Hematopoietic multipotent progenitor cell treated with erythropoietin and hydrocortisone succinate and interleukin-3 and kit ligand, for 15 days (in vitro differentiated cells): ENCODE measurements at places on chromosomes 5 and 9.

DNA sequence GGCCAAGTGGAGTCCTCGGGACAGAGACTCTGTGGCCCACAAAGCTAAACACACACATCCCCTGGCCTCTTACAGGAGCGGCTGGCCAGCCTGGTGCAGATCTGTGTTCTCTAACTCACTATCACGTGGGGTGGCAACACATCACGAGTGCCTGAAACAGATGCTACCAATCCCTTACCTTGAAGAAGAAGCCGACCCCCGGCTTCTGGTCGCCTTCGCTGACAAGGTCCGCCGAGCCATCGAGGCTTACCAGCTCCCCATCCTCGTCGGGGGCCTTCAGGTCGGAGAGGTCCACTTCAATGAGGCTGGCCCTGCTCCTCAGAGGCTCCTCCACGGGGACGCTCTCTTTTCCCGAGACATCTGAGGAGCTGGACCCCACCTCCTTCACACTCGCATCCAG lies 86.7 kb downstream of the CAMSAP1 start:
- DNase-seq: no peak

- no peak for DNase-seq
These were observed 56.1 kb downstream of the SAXO1 start for GRCh38 chr9:18976709-18977531.

GRCh38 chr5:34604119-34604675 lies 51.9 kb upstream of the RAI14 start:
- DNase-seq: no peak

DNA sequence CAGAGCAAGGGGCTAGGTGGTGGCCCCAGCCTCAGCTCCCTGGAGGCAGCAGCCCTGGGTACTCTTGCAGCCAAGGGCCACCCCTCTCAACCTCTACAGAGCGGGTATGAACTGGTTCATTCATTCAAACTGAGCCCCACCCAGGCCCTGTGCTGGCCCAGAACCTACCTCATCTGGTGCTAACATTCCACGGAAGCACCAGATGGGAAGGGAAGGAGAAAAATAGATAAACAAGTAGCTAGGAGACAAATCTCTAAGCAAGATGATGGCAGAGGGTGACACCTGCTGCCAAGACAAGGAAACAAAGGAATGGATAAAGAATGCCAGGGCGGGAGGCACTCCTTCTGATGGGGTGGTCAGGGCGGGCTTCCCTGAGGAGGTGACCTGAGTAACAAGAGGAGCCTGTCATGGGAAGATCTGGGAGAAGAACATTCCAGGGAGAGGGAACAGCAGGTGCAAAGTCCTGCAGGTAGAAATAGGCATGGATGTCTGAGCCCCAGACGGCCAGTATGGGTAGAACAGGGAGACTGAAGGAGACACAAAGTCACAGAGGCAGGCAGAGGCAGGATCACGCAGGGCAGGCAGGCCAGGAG lies 6.1 kb downstream of the ST6GALNAC4 start:
- DNase-seq: peak; percentile 80

- no peak for DNase-seq
These were observed 617.5 kb upstream of the GRIN3A start for GRCh38 chr9:102355982-102356381.

DNA sequence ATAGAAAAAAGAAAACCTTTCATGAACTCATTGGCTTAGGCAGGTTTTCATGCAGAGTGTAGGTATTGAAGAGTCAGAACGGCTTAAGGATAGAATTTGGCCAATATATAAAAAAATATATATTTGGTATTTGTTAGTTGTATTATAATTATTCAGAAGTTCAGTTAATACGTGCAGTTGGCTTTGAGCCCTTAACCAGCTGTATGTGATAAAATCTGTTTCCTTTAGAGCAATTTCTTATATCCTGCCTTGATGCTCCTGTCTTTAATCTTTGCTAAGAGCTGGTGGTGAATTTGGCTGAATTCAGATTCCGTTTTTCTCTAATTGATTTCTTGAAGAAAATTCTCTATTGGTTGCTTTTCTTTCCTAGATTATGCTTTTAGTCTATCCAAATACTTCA lies 3.7 kb downstream of the ANXA1 start:
- DNase-seq: no peak
